ENCODE measurements at places on chromosomes 13 and 19. TPM values are rescaled to one million over a fixed set of nuclear protein-coding genes. Genes with fewer than 3 reads are reported as not detected.

- no peak for DNase-seq
- H3K27me3 ChIP-seq: no peaks in the 10 kb centered on the region
- H3K36me3 ChIP-seq: peaks cover 66% of the 10 kb centered on the region
- H3K4me1 ChIP-seq: no peaks in the 10 kb centered on the region
- H3K4me3 ChIP-seq: no peak overlapping the region
- H3K27ac ChIP-seq: no peak overlapping the region
Observed at GRCh38 chr13:73691891-73692290, 442.3 kb downstream of the KLF12 start.

ZNF829 gene
- 6.9 TPM for polyA plus RNA-seq

GRCh38 chr13:73364736-73365135 lies 305.9 kb downstream of the KLF5 start:
- H3K36me3 ChIP-seq: no peaks in the 10 kb centered on the region
- H3K4me1 ChIP-seq: no peaks in the 10 kb centered on the region
- no peak overlapping the region for H3K4me3 ChIP-seq
- H3K27me3 ChIP-seq: no peaks in the 10 kb centered on the region
- H3K27ac ChIP-seq: no peak overlapping the region
- no peak for DNase-seq

VN1R4 gene
- polyA plus RNA-seq: not detected

SPACA4 gene
- polyA plus RNA-seq: not detected

DNA sequence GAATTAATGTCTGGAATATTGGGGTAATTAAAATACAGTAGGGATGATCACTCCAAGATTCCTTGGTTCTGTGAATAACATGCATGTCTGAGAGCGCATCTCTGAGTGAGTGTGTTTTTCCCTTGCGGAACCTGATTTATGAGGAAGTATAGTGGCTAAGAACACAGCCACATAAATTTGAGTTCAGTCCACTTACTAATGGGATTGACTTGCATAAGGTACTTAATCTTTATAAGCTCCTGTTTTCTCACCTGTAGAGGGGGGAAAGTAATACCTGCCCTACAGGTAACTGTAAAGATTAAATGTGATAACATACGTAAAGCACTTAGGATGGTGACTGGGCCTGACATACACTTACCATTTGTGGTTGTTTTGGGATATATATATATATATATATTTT lies 60.8 kb downstream of the KLF5 start:
- no peak for DNase-seq
- H3K27me3 ChIP-seq: no peaks in the 10 kb centered on the region
- no peaks in the 10 kb centered on the region for H3K4me1 ChIP-seq
- no peaks in the 10 kb centered on the region for H3K36me3 ChIP-seq
- no peak overlapping the region for H3K4me3 ChIP-seq
- no peak overlapping the region for H3K27ac ChIP-seq

GRCh38 chr19:44987148-44987675 lies 14.1 kb upstream of the RELB start:
- no peak for DNase-seq
- no peak overlapping the region for H3K27ac ChIP-seq
- no peak overlapping the region for H3K4me3 ChIP-seq

DNA sequence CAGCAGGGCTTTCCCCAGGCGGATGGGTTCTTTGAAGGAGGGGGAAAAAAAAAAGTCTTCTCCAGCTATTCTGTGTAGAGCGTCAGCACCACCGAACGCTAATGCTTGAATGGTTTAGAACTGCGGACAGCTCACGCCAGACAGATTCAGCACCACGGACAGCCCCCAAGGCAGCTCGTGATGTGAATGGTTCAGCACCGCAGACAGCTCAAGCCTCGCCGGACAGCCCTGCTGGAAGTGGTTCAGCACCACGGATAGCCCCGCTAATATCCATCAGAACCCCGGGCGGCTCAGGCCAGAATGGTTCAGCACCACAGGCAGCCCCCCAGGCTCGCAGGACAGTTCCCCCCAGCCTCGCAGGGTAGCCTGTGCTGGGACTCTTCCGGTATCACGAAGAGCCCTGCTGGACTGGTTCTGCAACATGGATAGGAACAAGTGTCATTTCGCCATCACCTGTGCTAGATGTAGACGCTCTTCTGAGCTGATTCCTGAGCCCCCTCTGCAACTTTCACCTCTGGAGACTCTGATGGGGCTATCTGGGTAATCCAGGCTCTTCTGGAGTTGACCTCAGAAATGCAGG lies 4.9 kb upstream of the SMIM17 start:
- DNase-seq: peak; percentile 15
- no peak overlapping the region for H3K27ac ChIP-seq
- H3K4me3 ChIP-seq: no peak overlapping the region
- peaks cover 22% of the 10 kb centered on the region for H3K27me3 ChIP-seq
- peaks cover 26% of the 10 kb centered on the region for H3K36me3 ChIP-seq
- H3K4me1 ChIP-seq: no peaks in the 10 kb centered on the region

CCDC8 gene
- not detected for polyA plus RNA-seq

GRCh38 chr19:8973501-8974091 lies 36.6 kb downstream of the MUC16 start:
- DNase-seq: no peak
- no peaks in the 10 kb centered on the region for H3K36me3 ChIP-seq
- H3K27me3 ChIP-seq: peaks cover 5% of the 10 kb centered on the region
- no peak overlapping the region for H3K27ac ChIP-seq

FAM124A gene
- polyA plus RNA-seq: 0.09 TPM

NCAN gene
- not detected for polyA plus RNA-seq

ARHGEF7 gene
- polyA plus RNA-seq: 18.2 TPM

DNA sequence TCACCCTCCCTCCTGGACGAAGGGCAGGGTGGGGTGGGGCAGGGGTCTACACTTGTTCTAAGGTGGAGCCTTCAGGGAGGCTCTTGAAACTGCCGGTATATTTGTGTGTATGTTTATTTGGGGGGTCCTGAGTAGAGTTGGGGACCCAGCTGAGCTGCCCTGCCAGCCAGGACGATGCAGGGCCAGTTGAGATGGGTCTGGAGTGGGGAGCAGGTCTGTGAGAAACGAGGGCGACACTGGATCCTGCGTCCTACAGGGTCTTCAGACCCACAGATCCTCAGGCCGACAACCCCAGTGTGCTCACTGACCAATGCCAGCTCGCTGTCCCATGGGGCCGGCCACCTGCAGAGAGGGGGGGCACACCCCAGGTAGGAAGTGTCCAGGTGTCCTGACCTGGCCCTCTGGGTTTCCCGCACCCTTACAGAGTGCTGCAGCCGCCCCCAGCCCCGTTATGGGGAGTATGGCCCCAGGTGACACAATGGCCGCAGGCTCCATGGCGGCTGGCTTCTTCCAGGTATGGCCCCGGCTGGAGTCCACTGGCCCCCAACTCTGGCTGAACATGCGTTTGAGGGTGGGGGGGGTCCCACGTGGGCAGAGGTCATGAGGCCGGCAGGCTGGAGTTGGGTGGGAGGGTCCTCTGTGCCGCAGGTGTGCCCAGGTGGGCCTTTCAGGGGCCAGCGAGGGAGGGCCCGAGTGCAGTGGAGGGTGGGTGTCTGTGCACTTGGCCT lies 7.4 kb downstream of the ISYNA1 start:
- H3K4me1 ChIP-seq: peaks cover 9% of the 10 kb centered on the region
- peak overlapping the region; percentile 34 for H3K27ac ChIP-seq
- no peaks in the 10 kb centered on the region for H3K27me3 ChIP-seq
- H3K36me3 ChIP-seq: no peaks in the 10 kb centered on the region

FOXO1 gene
- 125 TPM for polyA plus RNA-seq

GRCh38 chr13:40271931-40272775 lies 394.3 kb downstream of the FOXO1 start:
- H3K4me1 ChIP-seq: peaks cover 27% of the 10 kb centered on the region
- H3K36me3 ChIP-seq: no peaks in the 10 kb centered on the region
- H3K27ac ChIP-seq: peak overlapping the region; percentile 90
- H3K27me3 ChIP-seq: no peaks in the 10 kb centered on the region
- no peak for DNase-seq

ZNF569 gene
- polyA plus RNA-seq: 4.6 TPM

DNA sequence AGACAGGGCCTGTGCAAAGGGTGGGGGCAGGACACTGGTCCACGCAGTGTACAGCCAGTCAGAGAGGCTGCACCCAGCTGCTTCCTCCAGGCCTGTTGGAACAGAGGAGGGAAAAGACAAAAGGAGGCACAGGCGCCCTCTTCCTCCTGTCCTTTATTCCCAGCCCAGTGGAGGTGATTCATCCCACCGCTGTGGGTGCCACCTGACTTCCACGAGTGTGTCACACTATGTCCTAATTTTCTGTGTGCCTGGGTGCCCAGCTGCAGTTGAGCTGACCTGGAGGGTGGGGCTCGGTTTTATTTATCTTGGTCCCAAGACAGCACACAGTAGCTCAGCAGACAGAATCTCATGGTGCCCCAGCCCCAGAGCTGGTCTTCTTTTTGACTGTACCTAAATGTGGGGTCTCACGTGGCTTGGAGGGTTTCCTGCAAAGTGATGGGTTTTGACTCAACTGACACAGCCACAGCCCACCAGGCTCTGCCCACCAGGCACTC lies 9.0 kb downstream of the EPS15L1 start:
- no peak overlapping the region for H3K27ac ChIP-seq
- H3K4me1 ChIP-seq: peaks cover 87% of the 10 kb centered on the region
- no peaks in the 10 kb centered on the region for H3K27me3 ChIP-seq
- no peak overlapping the region for H3K4me3 ChIP-seq

FCER2 gene
- 685 TPM for polyA plus RNA-seq

DNA sequence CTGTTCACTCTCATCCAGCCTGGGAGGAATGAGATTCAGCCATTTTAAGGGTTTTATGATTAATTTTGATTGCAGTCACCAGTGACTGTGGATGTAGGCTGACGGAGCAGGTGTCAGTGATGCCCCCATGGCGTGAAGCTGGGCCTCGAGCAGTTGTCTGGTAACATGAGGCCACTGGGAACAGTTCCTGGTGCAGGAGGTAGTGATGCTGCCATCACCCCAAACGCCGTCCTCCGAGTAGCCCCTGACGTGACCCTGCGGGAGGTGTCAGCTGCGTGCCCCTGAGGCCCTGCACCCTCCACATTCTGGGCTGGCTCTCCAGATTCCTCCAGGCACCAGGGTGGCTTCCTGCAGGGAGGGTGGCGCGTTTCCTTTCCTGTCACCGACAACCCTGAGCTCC lies 277.2 kb downstream of the TEX29 start:
- no peaks in the 10 kb centered on the region for H3K36me3 ChIP-seq
- no peak overlapping the region for H3K27ac ChIP-seq
- DNase-seq: no peak
- H3K4me1 ChIP-seq: no peaks in the 10 kb centered on the region
- H3K4me3 ChIP-seq: no peak overlapping the region

- H3K4me1 ChIP-seq: peaks cover 25% of the 10 kb centered on the region
- DNase-seq: no peak
- no peaks in the 10 kb centered on the region for H3K27me3 ChIP-seq
- H3K4me3 ChIP-seq: no peak overlapping the region
- H3K36me3 ChIP-seq: no peaks in the 10 kb centered on the region
Observed at GRCh38 chr13:30796631-30797601, 61.6 kb downstream of the ALOX5AP start.

DNA sequence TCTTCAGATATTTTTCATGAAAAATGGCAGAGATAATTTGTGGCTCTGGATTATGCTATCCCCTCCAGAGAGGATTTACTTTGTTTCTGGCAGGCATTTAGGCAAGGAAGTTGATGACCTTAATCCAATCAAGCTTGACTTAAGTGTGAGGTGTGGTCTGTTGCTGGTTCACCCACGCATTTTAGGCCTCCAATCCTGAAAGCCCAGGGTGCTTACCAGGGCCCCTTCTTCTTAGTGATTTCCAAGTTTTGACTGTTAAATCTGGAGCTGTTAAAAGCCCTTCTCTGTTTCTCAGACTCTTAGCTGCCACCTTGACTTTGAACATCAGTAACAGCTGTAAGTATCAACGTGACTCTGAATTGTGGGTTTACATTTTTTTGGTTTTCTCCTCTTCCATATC lies 161.8 kb downstream of the DNAJC15 start:
- no peaks in the 10 kb centered on the region for H3K27me3 ChIP-seq
- H3K4me1 ChIP-seq: no peaks in the 10 kb centered on the region
- H3K4me3 ChIP-seq: no peak overlapping the region
- no peak overlapping the region for H3K27ac ChIP-seq

DNA sequence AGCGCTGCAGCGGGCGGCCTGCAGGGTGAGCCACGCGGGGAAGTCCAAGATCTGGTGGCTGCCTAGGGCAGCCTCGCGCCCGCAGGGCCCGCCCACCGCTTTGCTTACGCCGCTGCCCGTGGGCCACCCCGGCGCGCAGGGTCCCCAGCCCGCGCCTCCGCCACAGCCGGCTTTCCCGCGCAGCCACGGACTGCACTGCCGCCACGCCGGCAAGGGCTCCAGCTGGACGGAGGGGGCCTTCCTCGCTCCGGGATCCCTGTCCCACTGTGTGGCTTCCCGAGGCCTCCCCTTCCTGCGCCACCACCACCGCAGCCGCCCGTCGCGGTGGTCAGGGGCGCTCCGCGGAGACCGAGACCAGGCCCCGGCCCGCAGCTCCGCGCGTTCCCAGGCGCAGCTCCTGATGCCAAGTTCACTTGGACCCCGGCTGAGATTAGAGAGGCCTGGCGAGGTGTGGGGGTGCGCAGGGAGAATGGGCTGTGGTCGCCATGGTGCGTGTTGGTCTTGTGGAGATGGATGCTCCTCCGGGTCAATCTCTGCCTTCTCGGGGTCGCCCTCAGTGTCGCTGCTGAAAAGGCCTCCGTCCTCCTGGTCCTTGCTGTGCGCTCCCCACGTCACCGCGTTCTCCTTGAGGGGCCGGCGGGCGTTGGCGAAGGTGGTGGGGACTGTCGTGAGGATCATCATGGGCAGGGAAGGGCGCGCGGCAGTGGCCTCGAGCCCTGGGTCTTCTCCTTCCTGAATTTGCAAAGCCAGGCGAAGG lies 17.9 kb upstream of the RNF17 start:
- no peak for DNase-seq
- no peak overlapping the region for H3K4me3 ChIP-seq
- H3K27ac ChIP-seq: no peak overlapping the region
- H3K27me3 ChIP-seq: peaks cover 25% of the 10 kb centered on the region
- H3K36me3 ChIP-seq: no peaks in the 10 kb centered on the region

KLK12 gene
- not detected for polyA plus RNA-seq

DNA sequence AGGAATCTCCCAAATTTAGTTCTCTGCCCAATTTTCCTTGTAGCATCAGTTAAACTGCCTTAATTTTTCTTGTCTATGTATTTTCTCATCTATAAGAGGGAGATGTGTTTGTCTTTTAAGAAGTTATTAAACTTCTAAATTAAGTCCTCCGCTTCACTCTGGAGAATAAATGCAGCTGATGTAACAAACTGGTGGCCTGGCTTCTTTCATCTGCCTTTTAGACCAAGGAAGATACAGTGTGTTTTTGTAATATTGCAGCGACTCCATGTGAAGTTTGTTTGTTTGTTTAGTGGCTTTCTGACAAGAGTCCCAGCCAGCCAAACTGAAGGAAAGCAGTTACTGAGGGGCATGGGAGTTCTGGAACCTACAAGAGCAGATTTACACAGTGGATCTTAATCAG lies 56.4 kb downstream of the KLF12 start:
- no peak overlapping the region for H3K4me3 ChIP-seq
- H3K36me3 ChIP-seq: peaks cover 6% of the 10 kb centered on the region
- no peak for DNase-seq
- H3K4me1 ChIP-seq: peaks cover 49% of the 10 kb centered on the region
- no peak overlapping the region for H3K27ac ChIP-seq
- H3K27me3 ChIP-seq: no peaks in the 10 kb centered on the region

MCF2L gene
- polyA plus RNA-seq: 4.7 TPM

PIK3R2 gene
- polyA plus RNA-seq: 1.2 TPM

DNA sequence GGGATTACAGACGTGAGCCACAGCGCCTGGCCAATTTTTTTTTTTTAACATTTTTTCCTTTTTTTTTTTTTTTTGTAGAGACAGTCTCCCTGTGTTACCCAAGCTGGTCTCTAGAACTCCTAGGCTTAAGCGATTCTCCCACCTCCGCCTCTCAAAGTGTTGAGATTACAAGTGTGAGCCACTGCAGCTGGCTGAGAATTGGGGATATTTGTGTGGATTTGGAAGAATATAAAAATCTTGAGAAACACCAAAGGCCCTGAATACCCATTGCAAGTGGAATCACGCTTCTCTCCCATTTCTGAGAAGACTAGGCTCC lies 79.9 kb upstream of the ABCC4 start:
- H3K4me1 ChIP-seq: peaks cover 5% of the 10 kb centered on the region
- H3K4me3 ChIP-seq: no peak overlapping the region
- peaks cover 65% of the 10 kb centered on the region for H3K27me3 ChIP-seq
- DNase-seq: no peak

LGALS14 gene
- not detected for polyA plus RNA-seq
